HFFc6 (cell line): ENCODE measurements at places on chromosomes 2 and 18.

GRCh38 chr2:238098901-238099713 is 1.0 kb upstream of the ESPNL start:
- no peak for DNase-seq

- no peak for DNase-seq
Observed at GRCh38 chr2:182816866-182817265, 49.6 kb downstream of the FRZB start.

GRCh38 chr2:213640738-213641425 is 356.6 kb downstream of the SPAG16 start:
- DNase-seq: no peak

GRCh38 chr2:7899923-7900322 is 781.9 kb upstream of the ID2 start:
- no peak for DNase-seq

GRCh38 chr2:147759536-147759935 is 85.3 kb upstream of the ACVR2A start:
- no peak for DNase-seq

DNA sequence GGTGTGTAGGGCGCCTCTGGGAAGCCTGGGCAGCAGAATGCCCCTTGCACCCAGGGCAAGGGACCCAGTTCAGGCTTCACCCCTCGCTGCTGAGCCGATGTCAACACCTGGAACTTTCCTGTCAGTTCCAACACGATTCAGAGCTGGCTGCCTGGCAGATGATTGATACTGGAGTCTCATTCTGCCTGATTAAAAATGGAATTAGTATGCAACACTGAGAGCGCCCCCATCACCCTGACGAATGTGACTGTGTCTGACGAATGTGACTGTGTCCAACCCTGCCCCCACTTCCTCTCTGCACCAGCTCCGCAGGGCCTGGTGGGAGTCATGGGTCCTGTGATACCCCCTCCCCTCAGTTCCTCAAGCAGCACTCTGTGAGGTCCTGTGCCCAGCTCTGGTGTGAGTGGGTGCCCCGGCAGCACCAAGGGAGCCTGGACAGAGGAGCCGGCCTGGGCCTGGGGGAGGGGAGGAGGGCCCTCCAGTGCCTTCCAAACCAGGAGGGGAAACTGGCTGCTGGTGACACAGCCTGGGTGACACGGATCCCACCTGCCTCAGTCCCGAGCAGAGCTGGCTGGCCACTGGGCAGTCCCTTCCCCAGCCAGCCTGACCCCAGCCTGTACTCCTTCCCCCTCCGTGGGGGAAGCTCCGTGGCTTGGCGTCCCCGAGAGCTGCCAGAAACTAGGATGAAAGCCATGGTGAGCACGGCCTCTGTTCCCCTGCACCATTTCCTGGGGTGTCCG is 41.4 kb upstream of the ALPP start:
- no peak for DNase-seq

DNA sequence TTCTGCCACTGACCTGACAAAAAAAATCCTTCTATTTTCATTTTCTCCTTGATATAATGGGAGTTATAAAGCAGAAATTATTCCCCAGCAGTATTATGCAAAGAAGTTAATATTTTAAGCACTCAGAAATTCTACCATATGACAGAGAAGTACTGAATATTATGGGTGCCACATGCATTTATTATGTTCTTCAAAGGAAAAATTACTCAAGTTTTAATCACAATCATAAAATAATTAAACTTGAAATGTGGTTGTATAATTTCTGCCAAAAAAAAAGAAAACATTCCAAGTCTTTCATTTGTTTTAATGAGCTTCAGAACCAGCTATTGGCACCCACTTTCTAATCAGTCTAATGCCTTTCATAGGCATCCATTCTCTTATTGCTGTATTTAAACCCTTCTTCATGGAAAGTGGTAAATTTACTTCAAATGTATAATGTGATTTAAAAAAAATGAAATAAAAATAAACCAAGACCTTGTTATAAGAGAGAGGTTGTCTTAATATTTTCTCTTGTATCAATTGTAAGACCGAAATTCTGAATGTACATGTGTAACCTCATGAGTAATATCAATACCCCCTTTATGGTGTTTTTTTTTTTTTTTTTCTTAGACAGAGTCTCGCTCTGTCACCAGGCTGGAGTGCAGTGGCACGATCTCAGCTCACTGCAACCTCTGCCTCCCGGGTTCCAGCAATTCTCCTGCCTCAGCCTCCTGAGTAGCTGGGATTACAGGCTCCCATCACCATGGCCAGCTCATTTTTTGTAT is 302.3 kb downstream of the IRS1 start:
- no peak for DNase-seq

- peak; percentile 83 for DNase-seq
Observed at GRCh38 chr2:108492364-108492763, 41.9 kb upstream of the LIMS1 start.

DNA sequence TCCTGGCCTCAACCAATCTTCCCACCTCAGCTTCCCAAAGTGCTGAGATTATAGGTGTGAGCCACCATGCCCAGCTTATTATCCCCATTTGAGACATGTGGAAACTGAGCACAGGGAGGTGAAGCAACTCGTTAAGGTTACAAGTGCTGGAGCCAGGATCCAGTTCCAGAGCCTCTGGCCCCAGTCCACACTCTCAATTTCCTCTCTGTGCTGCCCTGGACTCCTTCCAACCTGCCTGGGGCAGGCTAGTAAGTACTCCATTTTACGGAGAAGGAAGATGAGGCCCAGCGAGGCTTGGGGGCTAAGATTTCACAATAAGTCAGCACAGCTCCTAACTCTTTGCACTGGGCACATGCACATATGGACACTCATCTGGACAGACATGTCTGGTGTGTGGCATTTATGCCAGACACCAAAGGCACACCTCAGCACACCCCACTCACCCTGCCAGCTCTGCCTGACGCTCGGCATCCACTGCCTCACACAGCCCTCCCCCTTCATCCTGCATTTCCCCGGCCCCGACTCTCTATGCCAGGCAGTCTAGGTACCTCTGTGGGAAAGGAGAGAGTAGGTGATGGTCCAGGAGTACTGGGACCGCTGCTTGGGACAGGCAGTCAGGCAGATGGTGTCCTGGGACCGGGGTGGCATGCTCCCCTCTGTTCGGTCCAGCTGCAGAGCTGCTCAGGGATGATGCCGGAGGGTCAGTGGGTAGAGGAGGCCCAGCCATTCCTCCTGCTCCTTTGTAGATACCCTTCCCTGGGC is 20.5 kb downstream of the CFAP65 start:
- no peak for DNase-seq

DNA sequence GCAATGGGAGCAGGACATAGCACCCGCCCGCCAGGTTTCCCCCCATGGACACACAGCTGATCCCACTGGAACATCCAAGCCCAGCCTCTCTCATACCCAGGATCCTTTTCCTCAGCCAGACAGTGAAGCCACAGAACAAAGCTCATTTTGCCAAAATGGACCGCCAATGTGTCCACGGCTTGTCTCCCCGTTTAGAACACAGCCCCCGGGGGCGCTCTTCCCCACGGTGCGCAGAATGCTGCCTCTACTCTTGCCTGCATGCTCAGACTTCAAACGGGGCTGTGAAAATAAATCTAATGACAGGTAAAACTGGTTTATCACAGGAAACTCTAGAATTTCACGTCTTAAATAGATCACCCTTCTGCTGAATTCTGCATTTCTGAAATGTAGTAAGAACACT is 548.5 kb upstream of the ID2 start:
- DNase-seq: no peak

DNA sequence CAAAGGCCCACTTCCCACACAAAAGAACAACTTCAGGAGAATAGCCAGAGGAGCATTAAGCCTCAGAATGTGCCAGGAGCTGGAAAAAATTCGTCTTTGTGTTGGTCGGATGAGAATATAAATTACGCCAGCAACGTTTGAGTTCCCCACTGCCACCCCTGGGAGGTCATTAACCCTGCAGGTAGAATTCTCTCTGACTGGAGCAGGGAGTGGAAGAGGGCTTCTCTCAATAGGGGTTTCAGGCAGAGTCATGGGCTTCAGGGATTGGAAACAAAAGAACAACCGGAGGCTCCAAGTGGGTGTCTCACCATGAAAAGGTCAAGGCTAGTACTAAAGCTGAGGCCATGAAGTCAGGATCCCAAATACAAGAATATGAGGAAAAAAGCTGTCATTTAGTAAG is 69.0 kb upstream of the DDX18 start:
- DNase-seq: no peak

- DNase-seq: no peak
Observed at GRCh38 chr2:7014174-7014640, 97.0 kb downstream of the RNF144A start.

DNA sequence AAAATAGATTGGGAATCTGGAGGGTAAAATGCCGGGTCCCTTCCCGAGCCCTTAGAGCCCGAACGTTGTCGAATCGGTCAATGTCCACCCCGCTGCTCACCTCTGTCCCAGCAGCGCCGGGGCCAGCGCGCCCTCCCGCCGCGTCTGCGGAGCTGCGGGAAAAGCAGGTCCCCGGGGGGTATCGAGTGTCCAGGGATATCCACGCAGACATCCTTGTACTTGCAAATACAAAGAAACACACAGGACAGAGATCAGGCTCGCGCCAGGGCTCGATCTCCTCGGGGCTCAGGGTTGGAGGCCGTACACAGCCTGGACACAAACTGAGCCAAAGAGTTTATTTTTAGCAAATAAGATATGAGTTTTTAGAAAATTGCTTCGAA is 2.3 kb upstream of the GATA6 start:
- DNase-seq: no peak

GRCh38 chr2:173496746-173497145 is 142.1 kb downstream of the CDCA7 start:
- peak; percentile 23 for DNase-seq

DNA sequence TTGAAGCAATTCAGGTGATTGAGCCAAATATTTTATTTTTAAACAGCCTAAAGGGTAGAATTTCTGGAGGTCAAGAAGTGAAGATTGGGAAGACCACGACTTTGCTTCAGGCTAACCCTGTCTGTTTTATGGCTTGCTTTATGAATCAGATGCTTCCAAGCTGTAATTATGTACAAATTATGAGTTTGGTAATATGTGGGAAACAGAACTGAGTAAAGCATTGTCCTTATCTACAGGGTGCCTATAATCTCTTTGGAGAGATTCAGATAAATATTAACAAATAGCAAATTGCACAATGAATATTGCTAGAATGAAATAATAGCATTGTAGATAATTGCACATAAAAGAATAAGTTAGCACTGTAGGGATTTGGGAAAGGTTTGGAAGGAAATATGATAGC is 539.4 kb upstream of the CDH2 start:
- DNase-seq: no peak

DNA sequence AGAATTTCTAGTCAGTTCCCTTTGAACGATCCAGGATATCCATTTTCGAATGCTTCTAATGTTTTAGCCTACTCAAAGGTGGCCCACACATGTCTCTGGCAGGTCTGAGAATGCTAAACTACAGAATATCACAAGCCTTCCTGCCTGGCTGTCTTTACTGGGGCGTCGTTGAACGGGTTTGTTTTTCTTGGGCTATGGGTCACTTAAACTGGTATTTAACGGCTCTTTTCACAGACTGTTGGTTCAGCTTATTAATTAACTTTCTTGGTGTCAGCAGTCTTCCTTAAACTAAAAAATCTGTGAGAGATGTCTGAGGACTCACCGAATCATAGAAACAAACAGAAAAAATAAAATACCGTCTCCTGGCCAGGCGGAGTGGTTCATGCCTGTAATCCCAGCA is 563.2 kb upstream of the NRP2 start:
- DNase-seq: no peak
